ENCODE measurements at places on chromosomes 2 and 18.

- DNase-seq: no peak
Observed at GRCh38 chr2:158312981-158313380, 143.6 kb downstream of the CCDC148 start.

GRCh38 chr2:108632332-108633160, 86.7 kb upstream of the RANBP2 start:
- DNase-seq: no peak

DNA sequence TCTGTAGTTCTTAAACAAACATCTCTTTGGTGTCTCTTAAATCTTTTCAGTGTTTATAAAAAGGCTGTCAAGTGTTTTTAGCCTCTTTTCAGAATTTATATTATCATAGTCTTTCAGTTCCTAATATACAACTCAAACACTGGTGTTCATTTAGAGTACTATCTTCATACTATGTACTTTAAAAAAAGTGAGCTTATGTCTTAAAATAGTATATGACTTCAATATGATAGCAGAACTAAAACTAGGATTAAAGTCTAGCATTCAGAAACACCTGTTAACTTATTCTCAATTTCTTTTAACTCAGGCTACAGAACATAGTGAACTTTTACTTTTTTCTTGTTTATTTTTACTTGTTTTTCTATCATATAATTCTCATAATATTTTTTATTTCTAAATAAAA, 14.7 kb upstream of the IKZF2 start:
- DNase-seq: no peak

GRCh38 chr2:120192280-120192679, 30.9 kb downstream of the TMEM185B start:
- no peak for DNase-seq

DNA sequence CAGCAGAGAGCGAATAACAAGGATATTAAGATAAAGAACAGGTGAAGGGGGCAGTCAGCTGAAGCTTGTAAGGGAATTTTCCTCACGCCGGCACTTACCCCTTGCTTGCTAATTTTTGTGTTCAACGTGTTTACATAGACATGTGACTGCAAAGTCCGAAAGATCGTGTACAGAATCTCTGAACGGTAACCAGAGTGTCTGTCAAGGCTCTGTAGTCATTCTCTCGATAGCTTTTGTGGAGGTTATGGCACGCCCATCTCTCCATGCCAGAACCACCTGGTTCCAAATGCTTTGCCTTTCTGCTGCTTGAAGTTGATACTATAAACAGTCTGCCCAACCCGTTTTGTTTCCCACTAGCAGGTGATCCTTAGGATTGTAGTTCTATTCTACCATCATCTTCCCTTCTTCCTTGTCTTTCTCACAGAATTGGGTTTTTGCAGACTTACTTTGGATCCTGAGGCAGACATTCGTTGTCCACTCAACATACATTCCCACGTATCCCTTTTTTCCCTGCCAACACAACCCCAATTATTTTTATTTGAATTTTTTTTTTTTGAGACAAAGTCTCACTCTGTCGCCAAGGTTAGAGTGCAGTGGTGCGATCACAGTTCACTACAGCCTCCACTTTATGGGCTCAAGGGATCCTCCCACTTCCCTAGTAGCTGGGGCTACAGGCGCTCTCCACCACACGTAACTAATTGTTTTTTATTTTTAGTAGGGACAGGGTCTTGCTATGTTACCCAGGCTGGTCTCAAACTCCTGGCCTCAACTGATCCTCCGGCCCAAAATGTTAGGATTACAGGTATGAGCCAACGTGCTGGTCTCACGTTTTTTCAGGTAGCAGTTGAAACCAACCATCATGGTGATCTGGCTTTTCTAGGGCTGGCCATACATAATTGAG, 1.3 kb upstream of the USP34 start:
- DNase-seq: peak; percentile 30

DNA sequence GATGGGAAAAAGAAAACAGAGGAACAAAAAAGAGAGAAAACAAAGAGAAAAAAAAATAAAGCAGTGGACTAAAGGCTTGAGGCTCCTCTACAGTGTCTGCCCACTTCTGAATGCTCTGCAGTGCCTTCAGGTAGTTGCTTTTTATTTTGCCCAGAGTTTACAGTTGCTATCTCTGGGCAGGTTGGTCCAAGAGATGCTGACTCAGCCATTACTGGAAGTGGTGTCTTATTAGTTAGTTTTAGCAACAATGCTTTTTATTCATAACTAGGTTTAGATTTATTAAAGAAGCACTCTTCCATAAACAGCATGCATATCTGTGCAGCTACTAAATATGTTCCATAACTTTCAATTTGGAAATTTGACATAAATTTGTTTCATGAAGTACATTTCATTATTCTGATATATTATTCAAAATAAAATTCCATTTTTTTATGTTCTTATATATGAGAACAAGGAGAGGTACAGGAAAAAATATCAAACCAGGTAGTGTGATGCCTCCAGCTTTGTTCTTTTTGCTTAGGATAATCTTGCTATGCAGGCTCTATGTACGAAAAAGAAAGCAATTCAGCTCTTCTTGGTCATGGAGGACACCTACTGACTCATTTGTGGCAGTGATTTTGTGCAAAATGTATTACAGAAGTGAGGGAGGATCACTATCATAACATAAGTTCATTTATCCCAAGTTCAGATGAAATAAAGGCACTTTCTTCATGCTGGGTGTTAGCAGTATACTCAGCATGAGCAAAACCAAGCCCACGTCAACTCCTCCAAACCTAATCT, 69.5 kb downstream of the RPIA start:
- no peak for DNase-seq

GRCh38 chr2:207925601-207926000, 99.7 kb downstream of the PLEKHM3 start:
- no peak for DNase-seq

DNA sequence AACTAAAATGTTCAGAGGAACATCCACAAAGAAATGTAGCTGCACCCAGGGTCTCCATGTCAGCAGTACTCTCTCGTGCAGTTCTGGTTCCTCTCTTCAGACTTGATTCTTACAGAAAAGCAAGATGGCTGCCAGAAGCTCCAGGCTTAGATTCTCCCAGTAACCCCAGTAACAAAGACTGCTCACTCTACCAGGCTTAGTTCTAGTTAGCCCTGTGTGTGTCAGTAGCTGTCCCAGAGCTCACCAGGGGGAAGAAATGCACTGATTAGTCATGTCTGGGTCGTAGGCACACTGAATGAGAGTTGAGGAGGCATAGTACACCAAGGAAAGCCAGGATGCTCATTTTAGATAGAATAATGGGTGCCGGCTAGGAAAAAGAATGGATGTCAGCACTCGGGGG, 395.0 kb upstream of the NRP2 start:
- DNase-seq: no peak

GRCh38 chr2:225614915-225615314, 215.4 kb downstream of the NYAP2 start:
- DNase-seq: no peak

DNA sequence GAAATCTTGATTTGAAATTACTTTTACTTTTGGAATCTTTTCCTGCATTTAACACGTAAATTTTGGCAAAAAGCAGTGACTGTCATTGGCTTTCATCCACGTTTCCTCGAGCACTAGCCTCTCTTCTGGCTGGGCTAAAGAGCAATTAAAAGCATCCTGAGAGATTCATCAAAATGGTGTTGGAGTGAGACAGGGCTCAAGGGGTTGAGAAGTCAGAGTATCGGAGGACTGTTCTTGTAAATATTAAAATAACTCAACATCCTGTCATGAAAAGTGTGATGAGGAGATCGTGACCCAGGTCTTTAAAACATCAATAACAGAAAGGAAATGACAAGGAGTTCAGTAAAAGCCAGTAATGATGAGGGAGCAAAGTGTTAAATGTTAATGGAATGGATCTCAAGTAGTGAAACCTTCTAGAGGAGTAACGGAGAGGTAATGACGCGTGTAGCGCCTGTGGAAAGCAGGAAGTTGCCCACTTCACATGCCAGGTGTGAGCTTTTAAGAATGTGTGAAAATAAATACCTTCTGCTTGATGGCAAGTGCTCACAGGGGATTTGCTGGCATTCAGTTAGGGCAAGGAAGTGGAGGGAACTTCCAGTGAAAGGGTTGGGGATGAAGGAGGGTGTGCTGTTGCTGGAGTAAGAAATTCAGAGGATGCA, 754.4 kb downstream of the ADCYAP1 start:
- peak; percentile 54 for DNase-seq

- DNase-seq: peak; percentile 73
Observed at GRCh38 chr2:24822049-24822706, 29.0 kb downstream of the CENPO start.

GRCh38 chr2:11809586-11810236, 63.3 kb downstream of the LPIN1 start:
- DNase-seq: no peak

DNA sequence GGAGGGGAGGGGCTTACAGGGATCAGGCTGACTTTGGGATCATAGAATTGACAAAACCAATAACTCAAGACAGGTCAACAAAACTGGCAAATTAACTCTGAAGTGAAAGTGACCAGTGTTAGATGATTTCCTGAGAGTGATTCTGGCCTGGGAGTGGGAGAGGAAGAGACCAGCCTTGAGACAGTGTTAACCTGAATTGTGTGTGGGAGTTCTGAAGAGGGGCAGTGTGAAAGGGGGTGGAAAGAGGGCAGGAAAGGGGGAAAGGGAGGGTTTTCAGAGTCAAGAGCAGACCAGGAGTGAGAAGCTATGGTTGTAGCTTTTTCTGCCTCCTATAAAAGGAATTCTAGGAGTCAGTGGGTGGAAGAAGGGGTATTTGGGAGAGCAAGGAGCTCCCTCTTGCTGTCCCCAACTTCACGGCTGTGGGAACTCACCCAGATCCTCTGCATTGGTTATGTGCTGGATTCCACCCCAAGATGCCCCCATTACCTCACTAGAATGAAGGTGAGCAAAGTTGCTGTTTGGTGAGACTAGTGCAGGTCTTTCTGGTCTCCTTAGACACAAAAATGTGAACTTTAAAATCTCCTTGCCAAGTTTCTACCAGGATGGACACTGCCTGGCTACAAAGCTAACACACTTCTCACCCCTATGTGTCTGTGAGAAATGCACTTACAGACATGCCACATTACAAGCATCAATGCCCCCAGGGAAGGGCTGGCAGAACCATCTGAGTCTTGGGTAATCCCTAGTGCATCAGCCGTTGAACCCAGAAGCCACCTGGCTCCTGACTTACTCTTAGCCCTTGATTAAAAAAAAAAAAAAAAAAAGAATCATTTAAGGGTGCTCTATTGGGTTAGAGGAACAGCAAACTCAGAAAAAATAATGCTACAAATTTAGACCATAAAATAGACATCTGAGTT, 61.6 kb downstream of the BMP10 start:
- no peak for DNase-seq

GRCh38 chr2:221551864-221552263, 20.2 kb downstream of the EPHA4 start:
- no peak for DNase-seq

- DNase-seq: no peak
Observed at GRCh38 chr2:44752761-44753160, 188.7 kb upstream of the SIX3 start.

GRCh38 chr18:6722690-6723089, 6.8 kb upstream of the ARHGAP28 start:
- DNase-seq: no peak

DNA sequence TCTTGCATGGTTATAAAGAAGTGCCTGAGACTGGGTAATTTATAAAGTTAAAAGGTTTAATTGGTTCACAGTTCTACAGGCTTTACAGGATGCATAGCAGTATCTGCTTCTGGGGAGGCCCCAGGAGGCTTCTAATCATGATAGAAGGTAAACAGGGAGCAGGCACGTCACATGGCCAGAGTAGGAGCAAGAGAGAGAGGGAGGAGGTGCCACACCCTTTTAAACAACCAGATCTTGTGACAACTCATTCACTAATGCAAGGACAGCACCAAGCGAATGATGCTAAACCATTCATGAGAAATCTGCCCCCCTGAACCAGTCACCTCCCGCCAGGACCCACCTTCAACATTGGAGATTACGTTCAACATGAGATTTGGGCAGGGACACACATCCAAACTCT, 141.1 kb downstream of the EN1 start:
- DNase-seq: peak; percentile 57

GRCh38 chr2:202098291-202098690, 25.2 kb downstream of the KIAA2012 start:
- DNase-seq: no peak

DNA sequence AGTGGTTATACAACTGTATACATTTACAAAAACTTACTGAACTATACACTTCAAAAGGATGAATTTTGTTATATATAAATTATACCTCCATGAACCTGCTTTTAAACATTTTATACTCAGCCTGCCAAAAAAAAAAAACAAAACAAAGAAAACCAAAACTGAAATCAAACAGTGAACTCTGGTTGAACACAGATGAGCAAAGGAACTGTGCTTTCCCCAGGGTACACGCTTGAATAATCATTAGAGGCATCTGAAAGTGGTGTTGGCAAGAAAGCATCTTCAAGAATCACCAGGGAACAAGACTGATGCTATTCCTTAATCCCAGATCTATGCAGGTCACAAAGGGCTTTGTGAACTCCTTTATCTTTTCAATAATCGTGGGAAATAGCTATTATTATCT, 77.0 kb upstream of the LYPD1 start:
- no peak for DNase-seq

DNA sequence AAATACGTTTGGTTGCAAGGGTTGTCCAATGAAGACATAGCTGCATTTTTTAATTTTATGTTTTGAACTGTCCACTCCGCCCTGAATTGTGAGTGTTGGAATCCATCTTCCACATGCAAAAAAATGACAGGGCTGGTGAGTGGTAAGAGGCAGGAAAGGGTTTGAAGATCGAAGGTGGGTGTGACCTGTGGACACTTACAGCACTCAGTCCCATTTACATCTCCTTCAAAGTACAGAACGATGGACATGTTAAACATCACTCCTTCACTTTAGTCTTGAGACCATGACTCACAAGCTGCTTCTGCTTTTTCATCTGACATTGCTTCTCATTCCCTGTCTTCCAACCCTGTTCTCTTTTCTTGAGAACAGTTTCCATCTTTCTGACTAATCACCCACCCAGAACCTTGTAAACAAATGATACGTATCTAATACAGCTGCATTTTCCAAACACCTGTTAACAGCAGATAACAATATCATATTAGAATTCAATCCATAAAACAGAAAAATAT, 179.3 kb downstream of the ZNF516 start:
- no peak for DNase-seq

GRCh38 chr18:48833701-48834412, 116.9 kb downstream of the SMAD7 start:
- DNase-seq: no peak

- DNase-seq: no peak
Observed at GRCh38 chr2:190663348-190663747, 14.5 kb downstream of the NAB1 start.

DNA sequence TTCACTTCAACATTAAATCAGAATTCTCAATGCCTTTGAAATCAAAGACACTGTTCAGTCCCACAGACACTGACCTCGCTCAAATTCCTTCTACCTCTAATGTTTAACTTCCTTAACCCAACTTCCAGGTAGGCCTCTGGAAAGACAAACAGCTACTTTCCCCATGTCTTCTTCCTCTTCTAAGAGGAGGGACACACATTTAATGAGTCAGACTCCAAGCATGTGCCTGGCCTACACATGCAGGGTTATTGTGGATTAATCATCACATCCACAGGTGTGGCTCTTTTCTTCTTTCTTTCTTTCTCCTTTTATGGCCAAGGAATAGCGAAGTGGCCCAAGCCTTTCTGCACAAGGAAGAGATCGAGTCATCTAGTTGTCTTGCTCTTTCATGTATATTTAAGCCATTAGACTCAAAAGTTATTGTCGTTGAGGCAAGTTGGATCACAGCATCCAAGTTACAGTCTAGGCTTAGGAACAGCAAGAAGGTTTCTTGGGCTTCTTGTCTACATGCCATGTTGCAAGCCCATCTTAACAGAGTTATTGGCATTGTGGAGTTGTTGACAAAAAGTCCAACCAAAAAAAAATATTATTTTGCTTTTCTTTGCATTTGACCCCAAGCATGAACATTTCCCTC, 387.8 kb downstream of the IRS1 start:
- peak; percentile 15 for DNase-seq

GRCh38 chr2:21944536-21944935, 820.8 kb downstream of the TDRD15 start:
- no peak for DNase-seq
